ENCODE measurements at places on chromosomes 16 and 17.

- DNase-seq = no peak
Measured at GRCh38 chr16:49399594-49400364, 26.2 kb downstream of the C16orf78 start.

DNA sequence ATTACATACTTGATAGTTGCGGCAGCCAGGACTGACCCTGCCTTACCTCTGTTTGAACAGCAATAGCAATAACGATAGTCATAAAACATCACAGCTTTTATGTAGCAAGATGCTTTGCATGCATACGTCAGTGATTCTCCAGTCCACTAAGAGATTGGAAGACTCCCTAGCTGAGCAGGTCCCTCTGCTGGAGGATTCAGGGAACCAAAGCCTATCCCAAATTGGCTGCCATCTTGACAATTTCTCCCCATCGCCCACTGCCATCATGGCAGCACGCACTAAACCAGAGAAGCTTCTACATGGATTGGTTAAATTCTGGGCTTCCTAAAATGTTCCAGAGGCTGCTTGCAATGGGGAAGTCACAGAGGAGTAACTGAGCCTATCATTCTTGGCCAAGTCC lies 360.6 kb upstream of the XYLT1 start:
- no peak for DNase-seq

DNA sequence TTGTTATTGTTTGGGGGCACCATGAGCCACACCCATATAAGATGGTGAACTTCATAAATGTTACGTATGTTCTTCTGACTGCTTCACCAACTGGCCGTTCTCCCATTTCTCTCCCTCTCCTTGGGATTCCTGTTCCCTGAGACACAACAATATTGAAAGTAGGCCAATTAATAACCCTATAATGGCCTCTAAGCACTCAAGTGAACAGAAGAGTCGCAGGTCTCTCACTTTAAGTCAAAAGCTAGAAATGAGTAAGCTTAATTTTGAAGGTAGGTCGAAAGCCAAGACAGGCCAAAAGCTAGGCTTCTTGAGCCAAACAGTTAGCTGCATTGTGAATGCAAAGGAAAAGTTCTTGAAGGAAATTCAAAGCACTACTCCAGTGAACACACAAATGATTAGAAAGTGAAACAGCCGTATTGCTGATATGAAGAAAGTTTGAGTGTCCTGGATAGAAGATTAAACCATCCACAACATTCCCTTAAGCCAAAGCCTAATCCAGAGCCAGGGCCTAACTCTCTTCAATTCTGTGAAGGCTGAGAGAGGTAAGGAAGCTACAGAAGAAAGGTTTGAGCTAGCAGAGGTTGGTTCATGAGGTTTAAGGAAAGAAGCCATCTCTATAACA lies 25.8 kb downstream of the HLF start:
- DNase-seq = no peak

- no peak for DNase-seq
Measured at GRCh38 chr16:72198021-72198711, 26.2 kb upstream of the PMFBP1 start.

- DNase-seq = no peak
Measured at GRCh38 chr16:11175106-11175786, 80.8 kb downstream of the SOCS1 start.
